Head of caudate nucleus (tissue), 42 donors: ENCODE measurements at places on chromosomes 1 and 21.

GRCh38 chr1:25216123-25216522, 16.2 kb downstream of the SYF2 start:
- DNase-seq = no peak

GRCh38 chr21:37414292-37415253, 48.0 kb downstream of the DYRK1A start:
- no peak for DNase-seq

- DNase-seq = no peak
Observed at GRCh38 chr1:79497193-79497773, 490.8 kb upstream of the ADGRL4 start.

DNA sequence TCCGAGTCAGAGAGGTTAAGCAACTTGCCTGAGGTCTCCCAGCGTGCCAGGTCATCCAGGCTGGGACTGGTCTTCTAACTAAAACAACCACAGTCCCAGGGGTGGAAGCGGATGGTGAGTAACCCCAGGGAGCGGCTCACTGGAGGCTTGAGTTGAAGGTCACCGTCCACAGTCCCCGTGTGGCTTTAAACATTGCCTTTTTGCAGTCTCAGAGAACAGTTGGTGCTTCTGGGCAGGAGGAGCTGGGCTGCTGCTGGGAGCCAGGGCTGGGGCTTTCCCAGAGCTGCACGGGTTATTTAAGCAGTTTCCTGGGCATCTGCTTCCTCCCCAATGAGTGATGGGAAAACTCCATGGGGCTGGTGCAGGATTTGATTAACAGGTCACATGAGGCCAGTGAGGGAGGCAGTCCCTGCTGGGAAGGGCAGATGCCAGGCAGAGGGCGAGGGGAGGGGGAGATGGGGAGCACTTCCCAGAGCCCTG, 12.3 kb downstream of the ARHGEF10L start:
- DNase-seq = no peak

GRCh38 chr1:184753608-184754475, 816 bp downstream of the EDEM3 start:
- DNase-seq = no peak

- DNase-seq = no peak
Observed at GRCh38 chr1:68291688-68292384, 59.5 kb upstream of the WLS start.

GRCh38 chr1:171869097-171869496, 27.8 kb downstream of the DNM3 start:
- DNase-seq = no peak

GRCh38 chr1:17539477-17540254, at the start of gene ARHGEF10L:
TSS of gene ARHGEF10L (plus strand) at chr1:17539698. CDS start at chr1:17580596, 40,898 bp downstream.
- DNase-seq = peak; percentile 14

GRCh38 chr1:198449261-198449660, 91.2 kb downstream of the ATP6V1G3 start:
- no peak for DNase-seq

- no peak for DNase-seq
Observed at GRCh38 chr1:161089251-161089924, at the start of gene NECTIN4. TSS of gene NECTIN4 (minus strand) at chr1:161089558. CDS start at chr1:161089296, 262 bp downstream.

GRCh38 chr1:74953622-74954021, 180.6 kb upstream of the LHX8 start:
- DNase-seq = no peak

DNA sequence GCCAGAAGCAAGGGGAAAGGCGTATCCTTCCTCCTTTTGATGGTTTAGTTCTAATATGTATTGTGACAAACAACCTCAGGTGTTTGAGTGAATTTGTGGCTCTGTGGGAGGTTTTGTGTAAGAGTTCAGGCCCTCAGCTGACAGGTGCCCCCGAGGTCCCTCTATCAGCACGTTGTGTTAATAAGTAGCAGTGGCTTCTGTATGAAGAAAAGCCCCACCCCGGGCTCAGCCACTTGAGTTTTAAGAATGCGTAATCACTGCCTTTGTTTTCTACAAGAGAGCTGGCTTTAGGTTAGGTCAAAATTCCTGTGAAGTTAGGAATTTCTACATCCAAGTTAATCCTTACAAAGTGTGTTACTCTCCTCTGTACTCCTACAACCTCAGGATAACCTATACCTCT, 92.4 kb upstream of the PGBD5 start:
- DNase-seq = no peak

DNA sequence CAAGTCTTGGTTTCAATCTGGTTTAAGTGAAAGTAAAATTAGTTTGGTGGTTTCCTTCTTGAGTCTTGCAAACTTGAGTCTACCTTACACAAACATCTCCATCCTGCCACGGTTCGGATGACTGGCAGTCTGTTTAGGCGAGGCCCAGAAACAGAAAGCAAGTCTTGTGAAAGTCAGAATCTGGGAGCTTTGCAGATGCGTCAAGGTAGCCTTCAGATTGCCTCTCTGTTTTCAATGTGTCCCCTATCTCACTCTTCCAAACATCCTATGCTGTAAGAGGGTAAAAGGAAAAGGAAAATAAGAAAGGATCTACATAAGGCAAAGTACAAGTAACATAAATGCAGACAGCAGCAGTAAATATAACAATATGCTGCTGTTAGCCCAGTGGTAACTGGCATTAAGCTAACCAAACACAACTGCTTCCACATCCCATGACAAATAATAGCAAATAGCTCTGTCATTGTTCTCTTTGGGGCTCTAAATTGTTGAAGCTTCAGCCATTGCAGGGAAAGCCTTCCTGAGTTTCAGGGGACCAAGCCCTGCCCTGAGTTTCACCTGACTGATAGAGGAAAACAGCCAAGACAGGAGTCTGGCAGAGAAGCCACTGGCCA, 26.2 kb upstream of the C1orf105 start:
- DNase-seq = peak; percentile 25

GRCh38 chr1:14826731-14827326, 228.3 kb downstream of the KAZN start:
- DNase-seq = no peak

DNA sequence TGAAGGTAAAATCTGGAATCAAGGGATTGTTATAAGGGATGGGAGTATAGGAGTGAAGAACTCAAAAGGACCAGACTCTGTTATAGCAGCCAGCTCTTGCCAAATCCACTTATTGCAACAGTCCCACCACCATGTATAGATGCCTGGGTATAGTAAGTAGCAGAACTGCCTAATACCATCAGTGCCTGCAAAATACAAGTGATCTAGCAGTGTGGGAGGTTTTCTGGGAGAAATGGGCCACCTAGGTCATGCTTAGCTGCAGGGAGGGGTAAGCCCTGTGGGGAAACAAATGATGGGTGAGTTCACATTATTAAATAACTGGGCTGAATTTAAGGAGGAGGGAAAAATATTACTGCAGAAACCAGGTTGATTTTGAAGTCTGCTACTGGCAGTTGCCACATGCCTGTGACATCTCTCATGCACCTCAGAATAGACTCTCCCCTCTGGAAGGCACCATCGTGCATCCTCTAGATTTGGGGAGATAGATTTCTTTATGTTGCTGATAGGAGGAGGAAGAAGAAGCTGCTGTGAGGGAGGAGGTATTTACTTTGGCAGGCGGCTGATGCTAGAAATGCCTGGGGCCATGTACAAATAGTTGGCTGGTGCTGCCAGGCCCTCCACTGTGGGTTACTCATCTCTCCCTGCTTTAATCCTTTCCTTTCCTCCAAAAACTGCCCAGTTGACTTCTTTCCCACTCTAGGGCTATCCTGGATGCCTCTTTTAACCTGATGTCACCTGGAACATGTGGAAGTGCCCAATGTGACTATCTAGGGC, 27.5 kb downstream of the HLX start:
- no peak for DNase-seq

DNA sequence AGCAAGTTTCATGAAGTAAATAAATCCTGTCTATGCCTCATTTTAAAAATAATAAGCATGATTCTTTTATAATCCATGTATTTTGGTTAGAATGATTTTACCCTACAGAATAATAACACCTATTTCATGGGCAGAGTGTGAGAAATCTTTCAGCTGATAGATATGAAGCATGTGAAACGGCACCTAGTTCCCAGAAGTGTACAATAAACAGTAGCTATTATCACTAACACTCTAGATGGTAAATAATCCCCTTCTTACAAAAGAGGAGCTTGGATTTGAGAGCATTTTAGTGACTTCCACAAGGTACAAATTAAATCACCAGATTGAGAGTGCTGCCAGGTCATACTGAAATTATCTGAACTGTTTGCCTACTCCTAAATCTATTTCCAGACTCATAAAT, 95.3 kb upstream of the NRIP1 start:
- no peak for DNase-seq

GRCh38 chr1:210415846-210416448, 87.2 kb downstream of the HHAT start:
- no peak for DNase-seq

GRCh38 chr1:29202053-29202452, 20.4 kb upstream of the SRSF4 start:
- no peak for DNase-seq

DNA sequence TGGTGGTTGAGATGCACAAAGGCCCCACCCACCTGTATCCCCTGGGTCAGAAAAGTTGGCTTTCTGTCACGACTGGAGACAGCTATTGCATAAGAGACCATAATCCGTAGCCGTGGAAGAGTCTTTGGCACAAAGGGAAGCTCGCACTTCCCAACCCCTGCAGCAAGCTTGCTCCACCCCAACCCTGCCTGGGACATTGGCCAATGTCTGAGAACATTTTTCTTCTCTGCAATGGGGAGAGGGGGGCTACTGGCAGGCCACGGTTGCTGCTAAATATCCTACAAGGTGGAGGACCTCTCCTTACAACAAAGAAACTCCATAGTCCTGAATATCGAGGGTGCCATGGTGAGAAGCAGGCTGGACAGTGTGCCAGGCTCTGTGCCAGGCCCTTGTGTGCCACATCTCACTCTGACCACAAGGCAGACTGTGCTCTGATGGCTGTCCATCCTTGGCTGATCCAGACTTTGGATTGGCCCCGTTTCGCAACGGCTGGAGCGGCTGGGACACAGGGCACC, 104.1 kb downstream of the CSMD2 start:
- peak; percentile 61 for DNase-seq

DNA sequence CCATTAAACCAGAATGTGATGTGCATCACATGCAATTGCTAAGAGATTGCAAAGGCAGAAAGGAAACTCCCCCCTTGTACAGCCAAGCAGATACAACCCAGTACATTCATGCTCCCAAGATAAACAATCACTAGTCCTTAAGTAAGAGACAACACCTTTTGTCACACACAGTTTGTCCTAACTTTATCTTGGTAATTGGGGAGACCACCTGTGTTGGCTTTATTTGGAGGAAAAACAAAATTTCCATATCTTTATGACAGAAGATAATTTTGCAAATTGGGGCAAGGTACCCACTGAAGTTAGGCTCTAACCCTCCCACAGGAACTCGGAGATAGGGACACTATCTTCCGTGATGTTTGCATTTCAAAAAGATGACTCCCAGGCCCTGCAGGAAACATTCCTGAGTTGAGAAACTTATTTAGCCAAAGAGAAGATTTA, 175.0 kb upstream of the TNR start:
- DNase-seq = no peak

GRCh38 chr1:208228026-208228425, 16.2 kb downstream of the PLXNA2 start:
- DNase-seq = no peak

GRCh38 chr1:7008331-7008730, 223.1 kb downstream of the CAMTA1 start:
- no peak for DNase-seq

- no peak for DNase-seq
Observed at GRCh38 chr1:246951413-246951812, 19.7 kb upstream of the AHCTF1 start.

DNA sequence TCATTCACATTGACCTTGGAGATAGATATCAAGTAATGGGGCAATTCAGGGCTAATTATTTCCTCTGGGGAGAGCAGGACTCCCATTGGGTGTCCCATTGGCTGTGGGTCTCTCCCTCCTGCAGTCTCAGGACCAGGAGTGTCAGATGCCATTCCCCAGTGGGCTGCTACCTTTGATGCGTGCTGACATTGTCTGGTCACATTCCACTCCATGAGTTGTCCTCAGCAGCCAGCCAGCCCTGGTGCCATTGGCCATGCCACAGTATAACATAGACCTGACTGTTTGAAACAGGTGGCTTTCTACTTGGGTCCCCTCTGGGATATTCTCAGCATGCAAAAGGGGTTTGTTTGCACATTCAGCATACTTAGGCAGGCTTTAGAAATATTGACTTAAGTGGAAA, 118.5 kb downstream of the MRPS6 start:
- DNase-seq = no peak

DNA sequence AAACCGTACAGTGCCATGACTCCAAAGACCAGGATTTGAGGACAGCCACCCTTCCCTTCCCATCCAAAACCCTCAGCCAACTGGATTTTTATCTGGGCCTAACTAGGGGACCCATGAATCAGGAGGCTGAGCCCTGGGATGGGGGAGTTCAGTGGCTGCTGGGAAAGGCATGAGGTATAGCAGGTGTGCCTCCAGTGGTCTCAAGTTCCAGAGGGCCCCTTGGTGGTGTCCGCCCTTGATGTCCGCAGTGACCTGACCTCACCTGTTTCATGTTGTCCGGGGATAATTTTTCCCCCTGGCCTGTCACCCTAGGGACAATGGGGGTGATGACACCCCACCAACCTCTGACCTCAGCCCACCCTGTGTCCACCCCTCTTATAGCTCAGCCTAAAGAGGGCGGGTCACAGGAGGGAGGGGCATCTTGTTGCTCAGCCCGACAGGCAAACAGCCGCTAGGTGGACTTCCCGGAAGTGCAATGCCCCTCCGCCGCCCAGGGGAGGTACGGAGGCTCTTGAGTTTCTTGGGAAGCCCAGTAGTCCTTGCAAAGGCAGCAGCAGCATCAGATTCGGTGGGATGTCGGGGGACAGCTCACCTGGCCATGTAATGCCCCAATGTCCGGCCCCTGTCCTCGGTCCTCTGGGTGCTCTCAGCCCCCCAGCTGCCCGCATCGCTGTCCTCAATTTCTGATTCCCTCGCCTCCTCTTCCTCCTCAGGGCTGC, 13.8 kb upstream of the IL22RA1 start:
- no peak for DNase-seq

GRCh38 chr1:234980645-234981396, 147.8 kb downstream of the TOMM20 start:
- DNase-seq = peak; percentile 78

GRCh38 chr1:26677306-26678115, 18.3 kb upstream of the ARID1A start:
- DNase-seq = peak; percentile 71

GRCh38 chr1:26044971-26045721, 772 bp downstream of the SLC30A2 start:
- no peak for DNase-seq

GRCh38 chr21:18070392-18070791, 174.2 kb upstream of the CHODL start:
- DNase-seq = no peak
